Suppressor macrophage treated with lipopolysaccharide for 4 hours (primary cell): ENCODE measurements at places on chromosomes 1 and 21.

GRCh38 chr1:207888652-207889051 is 22.3 kb downstream of the CD34 start:
- DNase-seq = peak; percentile 54

DNA sequence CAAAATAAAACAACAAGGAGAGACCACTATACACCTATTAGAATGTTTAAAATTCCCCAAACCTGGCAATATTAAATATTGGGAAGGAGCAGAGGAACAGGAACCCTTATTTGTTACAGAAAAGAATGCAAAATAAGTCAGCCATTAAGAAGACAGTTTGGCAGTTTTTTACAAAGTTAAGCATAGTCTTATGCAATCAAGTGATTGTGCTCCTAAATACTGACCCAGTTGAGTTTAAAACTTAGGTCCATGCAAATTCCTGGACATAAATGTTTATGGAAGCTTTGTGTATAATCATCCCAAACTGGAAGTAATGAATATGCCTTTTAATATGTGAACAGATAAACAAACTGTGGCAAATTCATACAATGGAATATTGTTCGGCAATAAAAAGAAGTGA is 72.9 kb upstream of the RGS4 start:
- DNase-seq = no peak

DNA sequence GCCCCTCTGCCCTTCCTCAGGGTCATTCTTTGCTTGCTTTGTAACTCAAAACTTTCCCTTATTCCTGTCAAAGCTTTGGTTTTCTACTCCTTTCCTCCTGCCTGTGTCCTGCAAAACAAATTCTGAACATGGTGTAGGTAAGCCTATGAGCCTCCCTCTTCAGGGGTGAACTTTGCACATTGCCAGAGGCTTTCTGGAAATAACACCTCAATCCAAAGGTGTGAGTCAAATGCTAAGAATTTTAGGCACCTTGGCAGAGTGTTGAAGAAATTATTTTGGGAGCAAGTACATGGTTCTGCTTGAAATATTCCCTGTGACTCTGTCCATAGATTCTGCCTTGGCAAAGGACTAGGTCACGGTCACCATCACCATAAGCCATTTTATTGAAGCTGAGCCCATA is 70.0 kb downstream of the PAPPA2 start:
- DNase-seq = no peak

DNA sequence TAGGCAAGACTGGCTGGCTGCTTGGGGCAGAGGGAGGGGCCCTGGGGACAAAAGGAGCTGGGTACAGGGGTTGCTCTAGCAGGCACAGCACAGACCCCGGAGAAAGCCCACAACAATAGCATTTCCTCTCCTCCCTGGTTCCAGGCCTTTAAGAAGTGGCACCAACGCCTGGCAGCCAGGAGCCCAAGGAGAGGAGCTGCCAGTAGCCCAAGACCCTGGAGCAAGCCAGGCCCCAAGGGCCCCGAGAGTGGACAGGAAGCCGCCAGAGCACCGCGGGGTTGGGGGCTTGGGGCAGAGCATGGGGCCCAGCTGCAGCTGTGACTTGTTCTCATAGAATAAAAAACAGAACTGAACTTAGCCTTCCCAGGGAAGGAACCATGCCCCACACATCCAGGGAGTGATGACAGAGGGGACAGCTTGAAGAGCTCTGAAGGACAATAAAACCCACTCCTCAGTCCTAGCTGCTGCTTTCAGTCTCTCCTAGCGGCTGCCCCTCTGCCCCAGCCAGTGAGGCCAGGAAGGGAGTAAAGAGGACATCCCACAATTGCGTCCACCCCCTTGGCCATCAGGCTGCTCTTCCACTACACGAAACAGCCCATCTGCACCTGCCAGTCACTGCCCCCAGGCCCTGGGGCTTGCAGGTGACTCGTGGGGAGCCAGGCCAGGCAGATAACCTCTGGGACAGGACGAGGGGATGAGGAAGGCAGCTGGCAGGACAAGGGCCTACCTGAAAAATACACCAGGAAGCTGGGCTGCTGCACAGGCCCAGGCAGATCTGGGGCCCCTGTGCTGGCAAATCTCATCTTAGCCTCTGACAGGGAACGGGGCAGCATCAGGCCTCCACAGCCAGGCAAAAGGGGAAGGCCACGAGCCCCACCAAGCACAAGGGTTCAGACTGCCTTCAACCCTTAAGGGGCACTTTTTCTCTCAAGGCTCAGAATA is 16.4 kb downstream of the MTHFR start:
- DNase-seq = no peak

GRCh38 chr1:221203224-221204054 is 324.2 kb downstream of the HLX start:
- DNase-seq = peak; percentile 92

- DNase-seq = no peak
These were observed 77.5 kb downstream of the KCND3 start for GRCh38 chr1:111911776-111912515.

- DNase-seq = no peak
These were observed 207.3 kb downstream of the DSCAM start for GRCh38 chr21:40639616-40640194.

DNA sequence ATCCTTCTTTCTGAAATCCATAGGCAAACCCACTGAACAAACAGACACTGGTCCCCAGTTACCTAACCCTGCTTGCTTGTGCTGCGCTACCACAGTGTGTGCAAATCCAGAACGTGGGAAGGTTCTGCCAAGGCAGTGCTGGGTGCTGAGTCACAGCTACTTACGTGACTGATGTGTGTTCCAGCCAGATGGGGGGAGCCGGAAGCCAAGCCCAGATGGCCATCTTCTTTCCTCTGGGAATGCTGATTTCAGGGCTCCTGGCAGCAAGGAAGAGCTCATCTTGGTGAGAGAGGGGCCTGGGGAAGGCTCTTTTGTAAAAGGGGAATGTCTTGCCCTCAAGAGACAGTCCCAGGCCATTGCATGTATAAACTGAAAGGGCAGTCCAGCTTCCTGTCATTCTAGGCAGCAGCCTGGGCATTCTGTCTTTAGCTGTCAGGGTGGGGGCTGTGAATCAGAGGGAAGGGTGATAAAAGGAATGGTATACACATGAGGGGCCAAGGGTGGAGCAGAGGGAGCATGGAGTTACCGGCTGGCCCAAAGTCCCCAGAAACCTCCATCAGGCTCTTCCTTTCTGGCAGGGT is 54.1 kb downstream of the CD46 start:
- DNase-seq = peak; percentile 85

DNA sequence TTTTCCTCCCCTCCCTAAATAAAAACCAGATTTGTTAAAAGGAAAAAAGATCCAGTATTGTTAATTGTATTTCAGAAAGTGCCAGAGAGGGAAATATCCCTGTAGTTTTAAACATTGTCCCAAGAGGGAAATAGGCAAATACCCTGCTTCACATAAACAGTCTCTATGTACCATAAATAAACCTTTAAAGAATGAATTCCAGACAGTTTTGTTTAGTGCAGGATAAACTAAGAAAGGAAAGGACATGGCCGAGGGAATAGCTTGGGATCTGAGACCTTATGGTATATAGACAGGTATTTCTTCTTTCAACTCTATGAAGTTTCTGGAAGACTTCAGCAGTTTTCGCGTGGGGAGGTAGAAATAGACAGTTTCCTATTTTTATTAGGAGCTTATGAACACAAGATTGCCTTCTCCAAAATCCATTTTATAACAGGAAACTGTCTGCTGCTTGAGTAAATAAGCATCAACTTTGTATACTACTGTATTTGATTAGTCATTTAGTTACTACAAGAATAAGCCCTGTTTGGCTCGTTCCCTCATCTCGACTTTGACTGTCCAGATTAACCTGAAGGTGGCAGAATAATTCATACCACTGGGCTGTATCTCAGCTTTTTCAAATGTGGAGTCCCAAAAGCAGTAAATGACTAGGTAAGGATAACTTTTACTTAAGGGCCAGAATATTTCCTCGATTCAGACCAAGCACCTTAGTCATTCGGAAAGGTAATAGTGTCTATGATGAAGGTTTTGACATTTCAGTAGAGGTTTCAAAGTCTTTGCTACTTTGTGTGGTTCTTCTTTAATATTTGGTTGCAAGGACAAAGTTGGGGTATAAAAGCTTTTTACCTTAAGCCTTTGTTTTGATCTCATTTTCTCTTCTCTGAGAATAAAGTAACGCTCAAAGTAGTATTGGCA is 177.5 kb downstream of the VPS13D start:
- peak; percentile 18 for DNase-seq

DNA sequence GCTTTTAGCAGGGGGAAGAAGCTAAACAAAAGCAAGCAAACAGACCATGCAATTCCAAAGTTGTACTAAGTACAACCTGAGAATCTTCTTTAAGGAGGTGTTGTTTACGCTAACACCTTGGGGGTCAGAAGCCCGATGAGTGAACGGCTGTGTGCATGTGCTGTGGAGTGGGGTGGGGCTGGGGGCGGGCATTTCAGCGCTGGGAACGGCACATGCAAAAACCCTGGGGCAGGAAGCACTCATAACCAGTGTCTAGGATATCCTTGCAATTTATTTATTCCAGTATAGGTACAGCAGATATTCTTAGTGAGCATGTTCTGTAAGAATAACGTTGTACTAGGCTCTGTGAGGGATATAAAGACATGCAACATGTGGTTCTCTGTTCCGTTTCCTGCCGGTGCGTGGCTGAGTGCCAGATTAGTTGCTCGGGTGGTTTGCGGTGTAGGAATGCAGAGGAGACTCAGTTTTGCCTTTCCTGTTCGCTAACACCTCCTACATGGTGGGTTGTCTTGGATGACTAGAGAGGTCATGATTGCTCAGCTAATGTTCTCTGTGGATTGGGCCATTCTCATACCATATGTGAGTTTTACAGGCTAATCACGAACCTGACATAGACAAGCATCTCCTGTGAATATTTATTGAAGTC is 3.7 kb downstream of the FASLG start:
- peak; percentile 67 for DNase-seq

- no peak for DNase-seq
These were observed 55.6 kb upstream of the MACF1 start for GRCh38 chr1:39148942-39149341.

- DNase-seq = no peak
These were observed 101.6 kb downstream of the TLR5 start for GRCh38 chr1:223041481-223041880.

DNA sequence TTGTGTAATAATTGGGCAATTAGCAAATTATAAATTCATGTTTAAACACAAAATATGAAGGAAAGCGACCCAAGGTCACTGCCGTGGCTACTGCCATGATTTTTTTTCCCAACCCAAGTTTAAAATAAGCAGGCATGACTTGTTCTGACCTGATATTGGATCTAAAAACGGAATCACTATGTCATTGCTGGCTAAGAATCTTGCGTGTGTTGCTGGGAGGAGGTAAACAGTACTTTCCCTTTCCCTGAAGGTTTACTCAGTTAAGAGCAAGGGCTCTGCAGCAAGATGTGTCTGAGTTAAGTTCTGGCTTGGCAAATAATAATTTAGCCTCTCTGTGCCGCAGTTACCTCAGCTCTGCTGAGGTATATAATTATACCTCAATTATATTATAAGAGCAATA is 125.7 kb upstream of the L1TD1 start:
- no peak for DNase-seq

DNA sequence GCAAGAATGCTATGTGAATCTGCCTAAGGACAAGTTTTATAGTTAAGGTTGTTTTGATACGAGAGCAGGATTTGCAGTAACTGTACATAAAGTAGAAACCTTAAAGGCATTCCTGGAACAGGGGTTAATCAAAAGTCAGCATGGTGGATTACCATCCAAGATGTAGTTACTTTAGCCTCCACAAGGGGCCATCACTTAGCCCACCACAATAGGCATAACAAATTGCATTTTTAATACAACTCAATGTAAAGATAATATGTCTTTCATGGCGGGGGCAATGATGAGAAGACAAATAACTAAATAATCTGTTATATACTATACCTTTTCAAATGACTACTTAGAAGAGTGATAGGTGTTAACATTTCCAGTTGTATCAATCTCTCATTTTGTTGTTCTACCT is 611.2 kb upstream of the ADGRL4 start:
- DNase-seq = no peak

- DNase-seq = no peak
These were observed 71.8 kb downstream of the PRDM2 start for GRCh38 chr1:13771745-13772144.

- DNase-seq = peak; percentile 65
These were observed 17.3 kb downstream of the CA6 start for GRCh38 chr1:8962812-8963530.

- no peak for DNase-seq
These were observed 85.4 kb downstream of the TBX15 start for GRCh38 chr1:118902711-118903191.

DNA sequence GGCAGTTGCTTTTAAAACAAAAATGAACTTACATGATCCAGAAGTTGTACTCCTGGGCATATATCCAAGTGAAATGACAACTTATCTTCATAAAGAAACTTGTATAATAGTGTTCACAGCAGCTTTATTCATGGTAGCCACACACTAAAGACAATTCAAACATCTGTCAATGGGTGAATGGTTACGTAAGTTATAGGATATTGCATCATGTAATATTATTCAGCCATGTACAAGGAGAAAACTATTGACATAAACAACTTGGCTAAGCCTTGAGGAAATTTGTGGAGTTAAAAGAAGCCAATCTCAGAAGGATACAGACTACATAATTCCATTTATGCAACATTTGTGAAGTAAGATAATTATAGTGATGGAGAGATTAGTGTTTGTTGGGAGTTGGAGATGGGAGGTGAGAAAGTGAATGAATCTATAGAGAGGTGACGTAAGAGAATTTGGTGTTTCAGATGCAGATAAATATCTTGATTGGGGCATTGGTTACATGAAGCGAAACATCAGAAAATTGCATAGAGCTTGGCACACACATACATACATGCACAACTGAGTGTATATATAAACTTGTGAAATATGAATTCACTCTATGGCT is 49.9 kb upstream of the GRIK1 start:
- no peak for DNase-seq

DNA sequence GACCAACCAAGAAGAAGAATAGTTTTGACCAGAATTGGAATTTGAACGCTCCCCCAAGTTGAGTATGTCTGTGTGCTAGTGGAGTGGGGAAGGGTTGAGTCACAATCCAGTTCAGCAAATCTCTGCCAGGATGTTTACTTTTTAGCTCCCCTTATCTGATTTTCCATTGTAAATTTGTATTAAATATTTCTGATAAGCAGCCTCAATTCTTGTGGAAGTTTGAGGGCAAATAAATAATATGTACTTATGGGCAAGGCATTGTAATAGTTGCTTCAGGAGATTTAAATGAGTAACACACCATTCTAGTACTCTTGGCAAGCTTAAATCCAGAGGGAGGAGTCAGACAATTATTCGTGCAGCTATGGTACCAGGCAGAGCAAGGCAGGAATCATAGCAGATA is 14.4 kb downstream of the CXADR start:
- DNase-seq = no peak

DNA sequence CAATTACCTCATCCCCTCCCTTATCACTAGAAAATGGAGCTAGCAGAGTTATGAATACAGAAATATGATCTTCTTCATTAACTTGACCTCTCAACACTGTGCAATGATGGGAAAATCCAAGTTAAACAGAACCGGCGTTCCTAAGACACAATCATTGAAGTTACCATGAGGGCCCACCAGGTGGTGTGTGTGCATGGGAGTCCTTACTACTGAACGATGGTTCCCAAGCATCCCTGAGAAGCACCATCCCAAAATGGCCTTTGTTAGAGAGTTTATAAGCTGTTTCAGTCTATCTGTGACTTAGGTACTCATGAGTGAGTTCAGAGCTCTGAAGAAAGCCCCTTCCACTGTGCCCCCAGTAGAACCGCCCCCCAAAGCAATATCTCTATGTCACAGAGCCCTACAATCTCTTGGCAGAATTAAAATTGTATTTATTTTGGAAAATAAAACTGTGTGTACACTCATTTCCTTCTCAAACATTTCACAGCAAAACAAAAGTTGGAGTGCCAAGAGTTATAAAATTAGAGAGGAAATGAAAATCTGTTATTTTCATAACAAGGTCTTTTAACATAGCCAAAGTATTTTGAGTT is 56.8 kb downstream of the PLD5 start:
- DNase-seq = peak; percentile 2
